Placental epithelial cell (primary cell): ENCODE measurements at places on chromosomes 6 and 20. TPM values are rescaled to one million over a fixed set of nuclear protein-coding genes. Genes with fewer than 3 reads are reported as not detected.

The DDR1 gene
- 74.2 and 95.0 TPM in 2 replicates for total RNA-seq

The PROKR2 gene
- total RNA-seq = not detected in 2 replicates

The FGD2 gene
- under 0.01 TPM in 1 of 2 replicates, not detected in the other for total RNA-seq

The HAO1 gene
- not detected in 2 replicates for total RNA-seq
